ENCODE measurements at places on chromosomes 7 and 10.
A peak's percentile ranks its signal among the peaks of the same experiment; 100 is the strongest.

GRCh38 chr10:22426653-22427052 lies 81.4 kb downstream of the SPAG6 start:
- no peak for DNase-seq

DNA sequence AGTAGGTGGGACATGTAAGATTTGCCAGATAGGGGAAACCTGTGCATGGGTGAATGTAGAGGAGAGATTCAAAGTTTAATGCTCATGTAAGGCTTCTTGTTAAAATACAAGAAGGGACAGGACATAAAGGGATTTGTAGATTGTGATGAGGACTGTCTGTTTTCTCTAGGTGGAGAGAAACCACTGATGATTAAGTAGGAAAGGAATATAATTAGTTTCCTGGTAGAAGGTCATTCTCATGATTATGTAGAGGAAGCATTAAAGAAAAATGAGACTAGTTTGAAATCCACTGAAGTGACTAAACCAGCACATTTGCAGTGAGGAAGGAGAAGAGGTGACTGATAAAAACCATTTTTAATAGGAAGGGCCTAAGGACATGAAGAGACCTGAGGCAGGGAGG lies 19.6 kb upstream of the MACC1 start:
- DNase-seq: no peak

- no peak for DNase-seq
These were observed 240.7 kb downstream of the PARD3 start for GRCh38 chr10:34574353-34574934.

- peak; percentile 19 for DNase-seq
These were observed 96.6 kb downstream of the FAM53B start for GRCh38 chr10:124647421-124648130.

GRCh38 chr7:47414342-47415317 lies 167.3 kb downstream of the TNS3 start:
- DNase-seq: no peak
